ENCODE measurements at places on chromosomes 16 and 17.

GRCh38 chr17:76385892-76386786 is 1.7 kb downstream of the SPHK1 start:
- DNase-seq = peak; percentile 93

GRCh38 chr17:14301279-14302090 is 604 bp downstream of the HS3ST3B1 start:
- DNase-seq = peak; percentile 75

GRCh38 chr16:66859397-66860068 is 15.3 kb downstream of the CA7 start:
- DNase-seq = no peak

DNA sequence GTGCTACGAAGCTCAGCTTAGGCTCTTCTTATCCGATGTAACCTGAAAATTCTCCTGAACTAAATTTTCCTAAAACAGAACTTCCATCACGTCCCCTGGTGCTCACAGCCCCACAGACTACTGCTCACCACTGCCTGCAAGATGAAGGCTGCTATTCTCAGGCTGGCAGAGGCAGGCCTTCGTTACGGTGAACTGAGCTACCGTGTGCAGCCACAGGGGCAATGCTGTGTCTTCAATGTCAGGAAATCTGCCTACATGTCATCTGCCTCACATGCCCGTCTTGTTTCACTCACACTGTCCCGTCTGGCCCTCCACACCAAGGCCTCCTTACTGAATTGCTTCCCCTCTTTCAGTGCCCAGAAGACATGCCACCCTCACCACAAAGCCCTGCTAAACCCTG is 15.9 kb downstream of the EMC8 start:
- DNase-seq = no peak

DNA sequence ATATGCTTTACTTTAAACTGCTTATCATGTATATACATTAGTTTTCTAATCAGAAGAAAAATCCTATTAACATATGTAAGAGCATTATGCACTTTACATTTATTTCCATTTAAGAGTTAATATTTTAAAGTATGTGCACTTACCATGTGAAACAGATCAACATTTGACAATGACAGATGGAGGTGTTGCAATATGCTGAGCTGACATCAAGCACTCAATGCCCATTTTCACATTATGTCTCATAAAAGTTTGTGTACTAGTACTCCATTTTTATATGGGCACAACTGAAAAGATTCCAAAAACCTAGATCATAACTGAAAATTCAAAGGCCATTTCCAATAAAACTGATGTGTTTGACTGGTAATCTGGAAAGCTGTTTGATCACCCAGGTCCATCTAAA is 420.9 kb upstream of the SOX9 start:
- no peak for DNase-seq

GRCh38 chr16:89944773-89945172 is 3.8 kb upstream of the DEF8 start:
- DNase-seq = no peak

GRCh38 chr16:51156807-51157200 is 5.7 kb upstream of the SALL1 start:
- DNase-seq = no peak

DNA sequence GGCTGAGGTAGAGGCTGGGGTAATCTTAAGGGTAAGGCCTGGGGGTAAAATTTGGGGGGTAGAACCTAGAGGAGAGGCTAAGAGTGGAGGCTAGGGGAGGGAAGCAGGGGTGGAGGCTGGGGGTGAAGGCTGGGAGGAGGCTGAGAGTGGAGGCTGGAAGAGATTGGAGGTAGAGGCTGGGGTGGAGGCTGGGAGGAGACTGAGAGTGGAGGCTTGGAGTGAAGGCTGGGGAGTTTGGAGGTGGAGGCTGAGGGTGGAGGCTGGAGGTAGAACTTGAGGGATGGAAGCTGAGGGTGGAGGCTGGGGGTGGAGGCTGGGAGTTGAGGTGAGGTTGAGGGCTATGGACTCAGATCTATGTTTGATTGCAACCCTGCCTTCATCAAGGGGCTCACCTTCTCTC is 333.6 kb downstream of the C16orf95 start:
- no peak for DNase-seq

GRCh38 chr16:79188115-79188738 is 412.3 kb downstream of the MAF start:
- no peak for DNase-seq

DNA sequence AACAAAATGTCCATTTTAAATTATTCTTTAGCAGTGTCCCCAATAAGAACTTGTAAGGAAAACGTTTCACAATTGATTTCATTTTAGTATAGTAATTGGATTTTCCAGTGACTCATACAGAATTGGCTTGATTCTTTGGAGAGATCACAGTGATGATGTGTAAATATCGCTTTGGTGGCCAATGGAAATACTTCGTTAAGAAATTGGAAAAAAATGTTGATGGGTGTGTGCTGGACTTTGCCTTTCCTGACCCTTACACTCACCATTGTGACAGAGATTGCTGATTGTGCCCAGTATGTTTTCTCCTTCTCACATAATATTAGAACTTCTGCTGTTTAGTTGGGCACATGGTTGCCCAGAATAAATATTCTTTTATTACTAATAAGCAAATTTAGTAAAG is 7.4 kb upstream of the EFCAB13 start:
- DNase-seq = no peak

- DNase-seq = no peak
These were observed 5.9 kb downstream of the LITAFD start for GRCh38 chr16:8887952-8888560.

GRCh38 chr17:58386708-58387107 is 30.6 kb downstream of the RNF43 start:
- DNase-seq = no peak

- no peak for DNase-seq
These were observed 491 bp downstream of the IST1 start for GRCh38 chr16:71895679-71896365.

GRCh38 chr16:69773260-69773947 is 11.3 kb downstream of the WWP2 start:
- no peak for DNase-seq

- DNase-seq = peak; percentile 88
These were observed 40.6 kb downstream of the RAB11FIP4 start for GRCh38 chr17:31431852-31432658.

DNA sequence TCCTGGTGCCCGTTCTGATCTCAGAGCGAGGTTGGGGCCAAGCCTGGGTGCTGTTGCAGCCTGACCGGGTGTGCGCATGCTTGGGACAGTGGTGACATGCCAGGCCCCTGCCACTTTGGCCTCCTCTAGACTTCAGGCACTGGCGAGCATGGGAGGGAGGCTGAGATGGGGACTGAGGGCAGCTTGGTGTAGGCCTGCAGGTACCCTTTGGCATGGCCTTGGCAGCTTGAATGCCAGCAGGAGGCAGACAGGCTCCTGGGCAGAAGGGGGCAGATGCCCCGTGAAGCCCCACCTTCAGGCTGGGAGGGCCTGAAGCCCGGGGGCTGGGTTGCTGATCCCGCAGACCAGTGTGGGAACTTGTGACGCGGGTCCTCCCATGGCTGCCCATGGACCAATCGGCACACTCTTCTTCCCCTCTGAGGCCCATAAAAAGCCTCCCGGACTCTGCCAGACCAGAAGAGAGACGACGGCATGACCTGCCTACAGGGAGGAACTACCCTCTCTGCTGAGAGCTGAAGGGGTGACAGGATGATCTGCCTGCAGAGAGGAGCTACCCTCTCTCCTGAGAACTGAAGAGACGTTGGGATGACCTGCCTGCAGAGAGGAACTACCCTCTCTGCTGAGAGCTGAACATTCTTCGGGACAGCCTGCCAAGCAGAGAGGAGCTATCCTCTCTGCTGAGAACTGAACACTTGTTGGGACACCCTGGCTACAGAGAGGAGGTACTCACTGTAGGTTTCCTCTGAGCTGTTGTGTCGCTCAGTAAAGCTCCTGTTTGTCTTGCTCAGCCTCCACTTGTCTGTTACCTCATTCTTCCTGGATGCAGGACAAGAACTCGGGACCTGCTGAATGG is 17.5 kb downstream of the RHOT1 start:
- DNase-seq = no peak

DNA sequence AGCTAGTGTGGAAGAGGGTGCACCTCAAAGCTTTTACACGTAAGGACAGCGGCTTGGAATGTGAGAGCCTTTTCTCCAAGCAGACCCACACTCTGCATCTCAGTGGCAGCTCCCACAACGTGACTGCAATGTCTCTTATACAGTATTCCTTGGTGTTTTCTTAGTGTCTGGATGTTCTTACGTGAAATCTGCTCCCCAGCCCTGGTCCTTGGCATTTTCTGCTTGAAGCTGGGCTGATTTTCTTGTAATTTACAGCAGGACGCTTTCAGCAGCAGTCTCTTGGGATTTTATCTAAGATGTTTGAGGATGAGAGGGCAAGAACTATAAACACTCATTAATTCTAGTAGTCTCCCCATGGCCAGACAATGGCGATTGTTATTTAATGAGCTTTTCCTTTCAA is 12.1 kb upstream of the POLR3E start:
- no peak for DNase-seq

- no peak for DNase-seq
These were observed 7.7 kb downstream of the SCGB1C2 start for GRCh38 chr17:144936-145670.

GRCh38 chr16:67846063-67846319 is 742 bp upstream of the NUTF2 start:
- DNase-seq = no peak

- peak; percentile 19 for DNase-seq
These were observed 262.6 kb upstream of the MYOCD start for GRCh38 chr17:12402963-12403622.

DNA sequence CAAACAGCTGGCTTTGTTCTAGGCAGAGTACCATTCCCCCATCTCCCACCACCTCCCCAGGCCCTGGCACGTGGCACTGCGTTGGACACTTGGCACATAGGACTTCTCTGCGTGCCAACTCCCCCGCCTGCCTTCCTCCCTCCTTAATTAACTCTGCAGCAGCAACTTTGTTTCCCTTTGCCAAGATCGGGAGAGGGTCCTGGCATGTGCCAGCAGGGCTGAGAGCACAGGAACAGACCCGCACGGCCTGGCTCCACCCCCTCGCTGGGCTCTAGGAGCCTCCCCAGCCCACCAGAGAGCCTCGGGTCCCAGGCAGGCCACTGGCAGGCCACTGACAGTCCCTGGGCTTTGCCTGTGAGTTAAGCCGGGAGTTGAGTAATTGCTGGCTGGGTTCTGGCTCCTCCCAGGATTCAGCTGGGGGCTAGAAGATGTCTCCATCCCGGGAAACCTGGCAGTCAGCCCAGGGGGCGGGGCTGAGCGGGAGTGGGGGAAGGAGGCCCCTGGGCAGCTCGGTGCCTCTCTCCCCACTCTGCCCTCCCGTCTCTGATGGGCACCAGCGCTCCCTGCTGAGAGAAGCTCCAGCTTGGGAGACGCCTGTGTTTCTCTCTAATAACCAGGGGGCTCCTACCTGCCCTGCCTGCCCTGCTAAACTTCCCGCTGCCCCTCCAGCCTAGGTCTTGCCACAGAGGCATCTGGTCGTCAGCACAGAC is 224.0 kb upstream of the TNRC6C start:
- DNase-seq = peak; percentile 85

- no peak for DNase-seq
These were observed 1.5 kb upstream of the SREBF1 start for GRCh38 chr17:17837966-17838962.

DNA sequence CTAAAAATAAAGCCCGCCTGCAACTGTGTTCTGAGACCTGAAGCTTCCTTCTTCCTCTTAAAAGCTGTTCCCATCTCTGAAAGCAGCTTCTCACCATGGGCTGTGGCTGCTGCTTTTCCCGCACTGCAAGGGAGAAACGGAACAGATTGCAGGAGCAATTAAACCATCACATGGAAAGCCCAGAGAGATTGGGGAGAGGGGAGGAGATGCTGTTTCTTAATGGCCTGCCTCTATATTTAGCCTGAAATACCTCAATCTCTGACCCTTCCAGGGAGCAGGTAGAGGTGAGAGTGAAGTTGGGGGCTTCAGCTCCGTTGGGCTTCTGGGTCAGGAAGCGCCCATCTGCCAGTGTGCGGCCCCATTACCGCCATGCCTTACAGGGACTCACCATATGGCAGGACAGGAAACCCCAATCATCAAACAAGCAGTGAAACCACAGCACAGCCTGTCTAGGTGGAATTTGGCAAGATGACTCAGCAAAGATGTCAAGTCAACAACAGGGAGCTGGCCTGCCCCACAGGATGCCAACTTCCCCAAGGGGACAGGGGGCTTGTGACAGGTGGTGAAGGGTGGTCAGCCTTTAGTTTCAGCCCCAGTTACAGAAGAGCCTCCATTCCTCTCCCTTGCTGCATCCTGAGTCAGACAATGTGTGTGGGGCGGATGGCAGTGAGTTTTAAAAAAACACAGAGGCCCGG is 286.6 kb upstream of the CCL2 start:
- no peak for DNase-seq

GRCh38 chr16:69600202-69600601 is 34.4 kb downstream of the NFAT5 start:
- DNase-seq = no peak

- no peak for DNase-seq
These were observed 61.4 kb upstream of the TMC5 start for GRCh38 chr16:19356024-19356952.

GRCh38 chr17:73625991-73626673 is 18.1 kb downstream of the SDK2 start:
- DNase-seq = no peak

- DNase-seq = peak; percentile 79
These were observed 1.2 kb downstream of the GRB2 start for GRCh38 chr17:75404223-75404730.

DNA sequence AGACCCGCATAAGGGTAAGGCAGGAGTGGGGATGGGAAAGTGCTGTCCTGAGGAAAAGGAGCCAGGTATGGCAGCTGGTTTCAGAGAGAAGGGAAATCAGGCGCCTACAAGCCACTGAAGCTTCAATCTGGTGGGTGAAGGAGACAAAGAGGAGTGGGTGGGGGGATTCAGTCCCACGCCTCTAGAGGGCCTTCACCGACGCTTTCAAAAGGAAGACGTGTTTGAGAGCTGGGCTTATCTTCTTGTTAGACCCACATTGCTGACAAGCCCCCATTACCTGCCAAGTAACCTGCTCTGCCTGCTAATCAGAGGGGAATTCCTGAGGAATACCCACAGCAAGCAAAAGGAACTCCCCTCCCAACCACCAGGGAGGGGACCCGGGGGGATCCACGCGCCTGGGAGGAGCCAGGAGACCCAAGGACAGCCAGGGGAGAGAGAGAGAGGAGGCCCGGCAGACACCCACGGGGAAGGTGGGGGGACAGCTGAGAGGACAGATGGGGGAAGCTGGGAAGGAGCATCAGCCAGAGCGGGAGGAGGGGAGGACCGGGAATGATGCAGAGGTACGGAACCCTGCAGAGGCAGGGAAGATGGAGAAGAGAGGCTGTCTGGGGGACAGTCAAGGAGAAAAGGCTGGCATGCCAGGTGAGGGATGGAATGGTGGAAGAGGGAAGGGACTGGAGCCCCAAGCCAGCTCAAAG is 1.0 kb downstream of the MTMR4 start:
- DNase-seq = no peak
